ENCODE measurements at places on chromosomes 5 and 9.

DNA sequence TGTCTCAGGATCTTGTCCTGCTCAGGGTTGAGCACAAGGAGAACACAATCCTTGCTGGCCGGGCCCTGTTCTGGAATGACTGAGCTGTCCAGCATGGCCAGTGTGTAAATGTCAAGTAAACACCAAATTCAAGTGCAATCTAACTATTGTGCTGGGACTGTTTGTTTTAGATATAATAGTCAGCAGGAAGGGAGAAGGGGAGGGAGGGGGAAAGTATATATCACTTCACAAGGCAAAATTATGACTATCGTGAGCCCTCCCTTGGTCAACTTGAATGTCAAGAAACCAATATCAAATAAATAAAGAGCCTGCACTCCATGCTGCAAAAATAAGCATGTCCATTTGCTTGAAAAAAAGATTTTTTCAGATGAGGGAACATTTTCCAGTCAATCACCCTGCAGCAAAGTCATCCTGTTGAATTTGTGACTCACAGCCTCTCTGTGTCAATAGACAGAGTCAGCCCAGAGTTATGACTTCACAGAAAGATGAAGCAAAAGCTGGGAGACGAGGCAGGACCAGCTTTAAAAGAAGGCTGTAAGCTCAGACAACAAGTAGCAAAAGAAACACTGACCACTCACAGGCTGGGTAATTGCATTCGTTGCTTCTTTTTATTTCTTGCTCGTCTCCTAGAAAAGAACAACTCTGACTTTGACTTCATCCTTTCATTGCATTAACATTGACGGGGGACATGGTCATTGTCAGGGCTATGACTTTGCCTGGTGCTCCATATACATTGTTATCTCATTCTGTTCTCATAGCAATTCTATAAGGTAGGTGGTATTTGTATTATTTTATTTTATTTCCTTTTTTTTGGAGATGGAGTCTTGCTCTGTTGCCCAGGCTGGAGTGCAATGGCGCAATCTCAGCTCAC, 15.3 kb upstream of the KLF4 start:
- DNase-seq: no peak

DNA sequence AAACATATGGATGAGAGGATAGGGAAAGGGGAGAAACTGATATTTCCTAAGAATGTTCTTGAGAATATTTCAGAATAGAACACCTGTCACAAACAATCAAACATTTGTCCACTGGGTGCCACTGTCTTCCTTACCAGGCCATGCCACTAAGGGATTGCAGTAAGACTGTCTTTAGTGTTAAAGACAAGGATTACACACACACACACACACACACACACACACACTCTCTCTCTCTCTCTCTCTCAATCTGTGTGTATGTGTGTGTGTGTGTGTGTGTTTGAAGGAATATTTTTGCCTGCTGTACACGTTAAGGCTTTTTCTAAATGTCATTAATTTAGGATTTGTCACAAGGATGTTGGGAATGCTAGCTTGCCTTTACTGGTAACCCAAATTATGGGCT, 54.4 kb downstream of the CCDC192 start:
- peak; percentile 10 for DNase-seq

DNA sequence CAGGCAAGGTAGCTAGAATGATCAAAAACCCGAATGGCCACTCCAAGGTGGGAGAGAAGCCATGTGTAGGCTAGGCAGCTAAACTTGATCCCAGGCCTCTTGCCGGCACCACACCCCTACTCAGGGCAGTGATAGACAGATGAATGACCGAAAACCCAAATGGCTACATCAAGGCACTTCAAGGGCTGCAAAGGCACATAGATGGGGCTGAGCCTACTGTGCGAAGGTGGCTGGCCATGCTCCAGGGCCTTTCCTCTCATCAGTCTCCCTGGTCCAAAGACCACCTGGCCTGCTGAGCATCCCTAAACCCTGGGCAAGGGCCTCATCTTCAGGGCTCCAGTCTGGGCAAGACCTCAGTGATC, 3.7 kb upstream of the TIFAB start:
- DNase-seq: no peak

DNA sequence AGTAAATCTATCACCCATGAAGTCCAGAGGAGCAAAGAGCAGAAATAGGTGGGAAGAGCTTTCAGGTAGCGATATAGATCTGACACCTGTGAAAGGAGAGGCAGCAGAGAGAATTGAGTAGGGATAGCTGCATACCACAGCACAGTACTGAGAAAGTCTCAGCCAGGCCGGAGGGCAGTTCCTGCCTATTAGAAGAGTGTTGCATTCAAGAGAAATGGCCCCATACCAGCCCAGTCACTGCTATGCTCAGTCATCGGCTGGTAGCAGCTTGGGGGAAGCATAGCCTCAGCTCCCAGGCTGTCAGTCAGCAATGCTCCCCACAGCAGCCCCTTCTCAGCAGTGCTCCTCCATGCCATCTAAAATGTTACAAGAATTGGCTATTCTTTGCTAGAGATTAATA, 285.1 kb upstream of the CDH6 start:
- DNase-seq: no peak

GRCh38 chr9:120659676-120660075, 54.6 kb downstream of the MEGF9 start:
- DNase-seq: no peak

- DNase-seq: no peak
Observed at GRCh38 chr9:16337322-16338029, 533.0 kb downstream of the BNC2 start.

DNA sequence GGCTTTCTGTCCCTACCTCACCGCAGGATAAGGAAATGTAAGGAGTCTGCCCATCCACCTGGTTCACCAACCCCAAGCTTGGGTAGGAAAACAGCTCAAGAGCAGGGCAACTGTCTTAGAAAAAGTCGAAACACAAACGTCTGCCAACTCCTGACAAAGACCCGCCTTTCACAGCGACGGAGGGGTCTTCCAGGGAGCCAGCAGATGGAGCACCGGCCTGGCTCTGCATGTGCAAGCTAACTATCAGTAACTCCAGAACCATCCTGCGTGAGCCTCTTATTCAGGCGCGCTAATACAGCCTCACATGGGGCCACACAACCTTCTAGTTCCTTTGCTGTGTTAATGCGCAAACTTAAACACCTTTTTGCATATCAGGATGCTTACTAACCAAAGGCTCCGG, 26.9 kb downstream of the CAMSAP1 start:
- DNase-seq: no peak

DNA sequence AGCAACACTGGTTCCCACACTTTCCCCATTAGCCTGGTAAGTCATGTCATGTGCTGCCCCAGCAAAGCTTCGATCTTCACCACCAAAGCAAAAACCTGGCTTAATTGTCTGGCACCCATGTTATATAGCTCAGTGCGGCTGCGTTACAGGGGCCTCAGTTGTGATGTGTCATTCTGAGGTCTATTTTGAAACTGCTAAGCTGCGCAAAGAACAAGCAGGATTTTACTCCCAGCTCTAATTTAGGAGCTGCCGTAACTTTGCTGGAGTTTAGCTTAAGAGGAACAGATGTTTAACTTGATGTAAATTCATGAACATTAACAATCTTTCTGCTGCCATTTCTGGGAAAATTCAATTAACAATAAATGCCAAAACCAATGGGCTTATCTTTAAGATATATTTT, 274.1 kb downstream of the HSPA4 start:
- DNase-seq: no peak

DNA sequence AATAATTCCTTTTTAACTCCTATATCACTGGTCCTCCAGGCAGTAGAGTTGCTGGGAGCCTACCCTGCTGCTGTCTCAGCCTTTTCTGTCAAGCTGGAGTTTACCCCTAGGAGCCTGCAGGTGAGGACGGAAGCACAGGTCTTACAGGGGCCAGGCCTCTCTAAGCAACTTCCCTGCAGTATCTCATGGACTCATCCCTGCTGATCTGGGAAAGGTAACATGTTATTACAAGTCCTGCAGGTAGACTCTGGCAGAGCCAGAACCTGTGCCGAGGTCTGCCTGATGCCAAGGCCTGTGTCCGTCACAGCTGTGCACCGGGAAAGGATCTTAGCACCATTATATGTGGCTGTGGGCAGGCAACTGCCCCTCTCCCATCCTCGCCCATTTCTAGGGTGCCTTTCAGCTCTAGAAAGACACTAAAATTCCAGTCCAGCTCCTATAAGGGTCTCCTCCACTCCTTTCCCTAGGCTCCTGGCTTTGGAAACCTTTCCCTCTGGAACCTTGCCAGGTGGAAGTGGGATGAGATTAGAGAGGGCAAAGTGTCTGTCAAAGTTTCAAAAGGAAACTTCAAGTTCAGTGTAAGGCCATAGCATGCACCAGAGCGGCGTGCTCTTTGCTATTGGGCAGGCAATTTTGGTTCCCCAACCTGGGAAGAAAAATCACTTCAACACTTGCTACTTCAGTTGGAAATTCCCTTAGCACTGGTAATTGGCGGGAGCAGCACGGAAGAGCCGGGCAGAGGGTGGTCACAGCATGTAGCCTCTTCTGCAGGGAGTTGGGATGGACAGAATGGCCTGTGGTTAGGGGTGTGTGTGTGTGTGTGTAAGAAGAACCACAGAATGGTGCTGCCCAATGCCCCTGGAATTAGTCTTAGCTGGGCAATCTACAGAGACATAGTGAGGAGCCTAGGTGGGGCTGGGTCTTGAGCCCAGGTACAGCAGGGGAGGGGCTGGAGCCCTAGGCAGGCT, 17.5 kb downstream of the TMEM171 start:
- DNase-seq: no peak

DNA sequence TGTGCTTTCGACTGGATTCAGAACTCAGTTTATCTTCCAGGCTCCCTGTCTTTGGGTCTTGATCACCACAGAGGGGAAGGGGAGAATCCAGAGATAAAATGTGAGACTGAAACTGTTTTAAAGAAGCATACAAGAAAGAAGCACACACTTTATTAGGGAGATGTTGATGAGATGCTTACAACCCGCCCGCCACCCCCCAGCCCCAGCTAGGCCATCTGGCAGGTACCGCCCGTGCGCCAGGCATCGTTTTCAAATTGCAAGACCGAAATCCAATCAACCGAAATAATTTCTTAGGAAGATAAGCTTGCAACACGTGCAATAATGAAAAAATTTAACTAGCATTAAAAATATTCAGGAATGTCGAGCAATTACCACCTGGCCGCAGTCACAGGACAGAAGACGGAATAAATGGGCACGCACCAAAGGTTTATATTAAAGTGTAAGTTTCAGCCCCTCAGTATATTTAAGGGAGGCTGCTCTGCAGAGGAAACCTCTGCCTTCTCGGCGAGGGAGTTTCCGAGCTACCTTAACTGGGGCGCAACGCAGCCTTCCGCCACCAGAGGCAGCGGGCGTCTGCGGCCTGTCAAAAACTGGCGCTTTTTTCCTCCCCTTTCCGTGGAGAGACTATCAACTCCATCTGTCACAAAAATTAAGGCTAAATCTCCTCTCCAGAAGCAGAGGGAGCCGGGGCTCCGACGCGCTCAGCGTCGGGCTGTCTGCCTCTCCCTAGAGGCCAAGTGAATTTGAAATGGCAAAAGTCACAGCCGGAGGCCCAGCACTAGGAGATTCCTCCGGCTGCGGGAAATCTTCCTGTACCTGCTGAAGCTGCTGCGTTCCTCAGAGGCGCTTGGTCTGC, 996 bp upstream of the GAS1 start:
- DNase-seq: peak; percentile 70

DNA sequence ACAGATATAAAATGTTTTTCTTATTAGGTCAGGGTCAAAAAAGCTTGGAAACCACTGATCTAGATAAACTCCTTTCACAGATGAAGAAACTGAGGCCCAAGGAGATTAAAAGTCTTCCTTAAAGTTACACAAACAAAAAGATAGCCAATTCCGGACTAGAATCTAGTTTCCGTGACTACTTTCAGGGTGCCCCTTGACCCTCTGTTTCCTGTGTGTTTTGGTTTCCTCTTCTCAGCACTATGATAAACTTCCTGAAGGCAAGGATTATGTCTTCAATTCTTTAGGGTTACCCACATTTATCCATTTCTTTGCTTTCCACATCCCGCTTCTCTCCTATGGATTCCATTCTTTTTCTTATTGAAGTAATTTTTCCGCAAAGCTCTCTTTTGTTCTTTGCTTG, 83.1 kb downstream of the ADAMTS12 start:
- no peak for DNase-seq

DNA sequence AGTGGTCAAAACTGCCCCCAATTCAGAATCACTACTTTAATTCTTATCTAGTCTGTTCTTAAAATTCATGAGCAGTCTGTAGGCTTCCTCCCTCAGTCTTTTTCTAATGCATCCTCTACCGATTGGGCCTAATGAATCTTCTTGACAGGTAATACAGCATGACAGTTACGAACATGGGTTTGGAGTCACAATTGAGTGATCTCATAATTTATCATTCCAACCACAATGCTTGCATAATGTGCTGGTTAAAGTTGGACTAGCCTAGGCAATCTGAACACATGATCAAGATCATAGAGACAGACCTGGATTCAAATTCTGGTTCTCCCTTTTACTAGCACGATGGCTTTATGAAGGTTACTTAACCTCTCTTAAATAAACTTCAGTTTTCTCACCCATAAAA, 33.1 kb upstream of the SETD9 start:
- no peak for DNase-seq

DNA sequence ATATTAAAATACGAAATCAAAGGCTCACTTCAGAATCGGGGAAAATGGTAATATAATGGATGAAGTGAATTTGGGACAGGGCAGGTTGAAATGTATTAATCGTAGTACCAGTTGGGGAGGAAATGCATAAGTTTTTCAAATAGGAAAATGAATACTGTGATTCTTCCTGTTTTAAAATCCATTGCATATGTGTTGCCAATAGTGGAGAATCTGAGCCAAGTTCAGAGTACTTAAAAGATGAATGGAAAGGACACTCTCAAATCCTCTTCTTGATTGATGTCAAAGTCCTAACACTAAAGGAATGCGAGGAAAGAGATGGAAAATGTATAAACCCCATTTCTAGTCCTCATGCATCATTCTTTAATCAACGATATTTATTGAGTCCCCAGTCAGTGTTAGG, 160.9 kb upstream of the CCNG1 start:
- DNase-seq: no peak

DNA sequence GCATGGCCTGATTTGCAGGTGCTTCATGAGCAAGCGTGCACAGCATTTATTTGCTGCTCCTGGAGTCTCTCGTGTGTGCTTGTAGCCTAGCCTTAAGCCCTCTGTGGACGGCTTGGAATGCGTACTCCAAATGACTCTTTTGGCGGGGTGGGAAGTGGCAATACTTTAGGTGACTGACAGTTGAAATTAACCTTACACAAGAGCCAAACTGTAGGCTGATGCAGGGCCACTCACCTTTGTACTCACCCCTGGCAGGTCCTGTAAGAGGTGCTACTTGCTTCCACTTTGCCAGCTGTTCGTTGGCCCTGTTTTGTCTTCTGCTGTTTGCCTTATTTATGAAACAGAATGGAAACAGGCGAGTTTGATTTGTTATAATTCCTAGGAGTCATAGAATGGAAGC, 22.9 kb downstream of the TENT4A start:
- DNase-seq: no peak

All from stimulated activated CD4-positive, alpha-beta T cell treated with anti-CD3 and anti-CD28 coated beads, Interleukin-1b, Interleukin-23, amount 100 ng/mL, for 48 hours (primary cell).